ENCODE measurements at places on chromosomes 2 and 18.

DNA sequence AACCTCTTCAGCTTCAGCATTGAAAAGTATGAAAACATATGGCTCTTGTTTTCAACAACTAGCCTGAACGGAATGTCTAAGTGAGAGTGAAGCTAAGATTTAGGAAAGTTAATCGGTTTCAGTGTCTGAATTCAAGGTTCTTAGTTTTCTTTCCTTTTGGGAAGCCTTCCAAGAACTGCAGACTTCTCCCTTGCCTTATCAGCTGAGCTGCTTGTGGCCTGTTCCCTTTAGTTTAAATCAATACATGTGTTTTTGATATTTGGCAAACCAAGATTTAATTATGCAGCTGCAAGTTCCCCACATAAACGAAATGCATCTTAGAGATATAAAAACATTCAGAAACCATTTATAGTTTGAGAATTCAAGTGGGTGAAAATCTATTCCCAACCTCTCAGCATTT is 274.3 kb upstream of the NRP2 start:
- no peak for DNase-seq

DNA sequence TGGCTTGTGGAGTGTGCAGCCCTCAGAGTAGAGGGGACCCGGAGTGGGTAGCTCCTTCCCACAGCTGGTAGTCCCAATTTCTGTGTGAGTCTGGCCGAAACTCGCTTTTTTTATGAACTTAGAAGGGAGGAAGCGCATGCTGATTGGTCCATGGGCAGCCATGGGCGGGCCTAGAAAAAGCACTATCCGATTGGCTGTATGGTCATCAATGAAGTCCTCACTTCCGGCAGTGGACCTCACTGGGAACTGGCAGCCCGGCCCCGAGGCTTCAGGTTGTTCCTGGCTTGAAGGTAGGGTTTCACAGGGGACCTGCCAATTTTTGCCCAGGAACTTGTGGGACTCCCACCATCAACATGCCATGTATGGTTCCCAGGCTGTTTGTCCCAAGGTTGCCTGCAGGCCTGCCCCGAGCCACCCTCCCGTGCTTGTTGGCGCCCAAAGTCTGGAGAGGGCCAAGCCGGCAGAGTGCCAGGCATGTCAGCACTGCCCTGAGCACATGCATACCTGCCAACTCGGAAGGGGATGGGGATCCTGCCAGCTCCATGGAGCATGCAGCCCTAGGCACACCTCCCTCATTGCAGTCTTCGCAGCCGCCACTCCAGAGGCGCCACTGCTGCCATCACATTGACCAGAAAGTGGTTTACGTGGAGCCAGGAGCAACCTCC is 98.5 kb downstream of the ATP9B start:
- no peak for DNase-seq

DNA sequence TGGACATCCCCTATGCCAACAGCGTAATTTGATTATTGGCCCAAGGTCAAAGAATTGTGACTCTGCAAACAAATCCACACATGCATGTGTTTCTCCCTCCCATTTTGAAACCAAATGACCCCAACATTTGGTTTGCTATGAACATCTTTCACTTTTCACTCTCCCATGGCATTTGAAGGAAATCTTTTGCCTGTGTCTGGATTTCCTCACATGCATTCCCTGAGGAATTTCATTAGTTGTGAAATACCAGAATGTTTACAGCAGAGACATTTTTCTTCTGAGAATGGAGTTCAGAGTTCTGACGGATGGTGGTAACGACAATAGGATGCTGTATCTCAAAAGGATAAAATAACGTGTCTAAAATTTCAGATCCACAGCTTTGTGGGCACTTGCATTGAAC is 60.3 kb upstream of the LMAN1 start:
- DNase-seq: no peak

GRCh38 chr2:181305301-181306123 is 151.7 kb upstream of the ITGA4 start:
- DNase-seq: no peak

- no peak for DNase-seq
These were observed 141.9 kb upstream of the REV1 start for GRCh38 chr2:99631700-99632099.
